HFFc6 (cell line): ENCODE measurements at places on chromosomes 7 and 10. TPM values are rescaled to one million over a fixed set of nuclear protein-coding genes. Genes with fewer than 3 reads are reported as not detected.

DNA sequence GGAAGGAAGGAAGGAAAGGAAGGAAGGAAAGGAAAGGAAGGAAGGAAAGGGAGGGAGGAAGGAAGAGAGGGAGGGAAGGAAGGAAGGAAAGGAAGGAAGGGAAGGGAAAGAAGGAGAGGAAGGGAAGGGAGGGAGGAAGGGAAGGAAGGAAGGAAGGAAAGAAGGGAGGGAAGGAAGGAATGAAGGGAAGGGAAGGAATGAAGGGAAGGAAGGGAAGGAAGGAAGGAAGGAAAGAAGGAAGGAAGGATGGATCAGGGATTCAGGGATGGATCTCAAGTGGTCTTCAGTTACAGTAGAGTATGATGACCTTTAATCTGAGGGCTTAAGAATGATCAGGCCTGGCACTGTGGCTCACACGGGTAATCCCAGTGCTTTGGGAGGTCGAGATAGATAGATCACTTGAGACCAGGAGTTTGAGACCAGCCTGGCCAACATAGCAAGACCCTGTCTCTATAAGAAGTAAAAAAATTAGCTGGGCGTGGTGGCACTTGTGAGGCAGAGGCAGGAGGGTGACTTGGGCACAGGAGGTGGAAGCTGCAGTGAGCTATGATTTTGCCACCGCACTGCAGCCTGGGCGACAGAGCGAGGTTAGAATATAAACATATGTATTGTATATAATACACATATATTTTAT is 760 bp upstream of the FOXK1 start:
- no peak for DNase-seq

MARVELD1 gene
- total RNA-seq = 78.2 to 86.6 TPM (median 81.9 TPM) in 3 replicates

GRCh38 chr7:21543528-21544302 is 876 bp downstream of the DNAH11 start:
- DNase-seq = no peak

GRCh38 chr7:24669971-24670591 is 87.2 kb downstream of the GSDME start:
- no peak for DNase-seq

SYT15 gene
- 0.31 to 3.0 TPM (median 0.57 TPM) in 3 replicates for total RNA-seq

SLC13A4 gene
- total RNA-seq = 0.24 to 0.30 TPM in 2 of 3 replicates, not detected in the other

TAS2R3 gene
- total RNA-seq = not detected in 3 replicates

GRCh38 chr7:16421333-16422102 is at the start of gene CRPPA:
TSS of gene CRPPA (minus strand) at chr7:16421538. CDS start at chr7:16421322, 216 bp downstream.
- DNase-seq = peak; percentile 6

GRCh38 chr10:129715805-129716204 is 248.3 kb downstream of the EBF3 start:
- DNase-seq = no peak

DNA sequence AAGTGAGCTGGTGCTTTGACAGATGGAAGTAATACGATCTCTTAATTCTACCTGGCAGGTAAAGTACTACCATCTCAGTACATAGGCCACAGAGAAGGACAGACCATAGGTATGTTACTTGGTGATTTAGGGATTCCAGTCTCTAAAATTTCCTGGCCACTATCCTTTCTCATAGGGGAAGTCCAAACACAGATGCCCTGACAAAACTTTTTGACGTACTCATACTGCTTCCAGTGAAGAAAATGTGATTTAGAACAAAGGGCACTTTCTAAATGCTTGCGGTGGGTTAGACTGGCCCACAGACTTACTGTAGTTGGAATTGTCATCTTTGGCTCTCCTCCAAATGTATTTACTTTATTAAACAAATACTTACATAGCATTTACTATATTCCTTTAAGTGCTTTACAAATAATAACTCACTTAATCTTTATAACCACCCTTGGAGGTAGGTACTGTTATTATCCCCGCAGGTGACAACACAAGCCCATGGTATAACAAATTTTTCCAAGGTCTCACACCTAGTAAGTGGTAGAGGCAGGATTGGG is 3.0 kb downstream of the PI4K2A start:
- DNase-seq = no peak
